AG10803 (cell line): ENCODE measurements at places on chromosomes 2 and 18.
A peak's percentile ranks its signal among the peaks of the same experiment; 100 is the strongest.

- no peak for DNase-seq
Measured at GRCh38 chr2:17573804-17574175, 33.3 kb downstream of the VSNL1 start.

GRCh38 chr2:73414696-73415095 lies 29.1 kb downstream of the ALMS1 start:
- DNase-seq: peak; percentile 25

GRCh38 chr2:197168705-197169104 lies 141.9 kb downstream of the ANKRD44 start:
- DNase-seq: peak; percentile 41

- DNase-seq: no peak
Measured at GRCh38 chr2:3666613-3666975, 8.6 kb downstream of the ALLC start.

DNA sequence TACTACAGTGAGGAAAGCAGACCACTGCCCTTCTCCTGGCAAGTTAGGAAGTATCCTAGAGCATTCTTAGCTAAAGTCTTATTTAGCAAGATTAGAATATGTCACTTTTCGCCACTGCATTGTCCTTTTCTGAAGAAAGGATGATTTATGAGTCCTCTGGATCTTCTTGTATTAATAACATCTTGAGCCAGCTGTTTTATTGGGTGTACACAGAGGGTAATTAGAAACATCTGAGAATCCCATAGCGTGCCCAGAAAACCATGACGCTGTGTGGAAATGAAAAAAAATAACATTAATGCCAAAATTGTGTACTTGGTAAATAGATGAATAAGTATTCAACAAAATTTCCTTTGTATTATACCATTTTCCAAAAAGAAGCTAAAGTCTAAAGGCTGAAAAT lies 198.7 kb downstream of the LTBP1 start:
- DNase-seq: peak; percentile 87

DNA sequence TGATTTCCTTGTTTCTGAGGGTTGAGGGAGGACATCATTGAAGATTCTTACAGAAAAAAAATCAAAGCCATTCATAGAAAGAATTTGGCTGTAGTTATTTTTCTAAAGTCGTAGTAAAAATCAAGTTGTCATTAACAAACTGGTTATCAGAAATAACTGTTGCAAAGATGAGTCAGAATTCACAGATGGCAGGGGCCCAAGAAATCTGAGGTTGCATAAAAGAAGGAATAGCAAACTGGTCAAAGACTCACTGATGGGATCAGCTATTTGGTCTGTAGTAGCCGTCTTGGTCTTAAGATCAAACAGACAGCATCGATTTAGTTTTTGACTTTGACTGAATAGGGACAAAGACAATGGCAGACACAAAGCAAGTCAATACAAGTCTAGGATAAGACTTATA lies 334.3 kb downstream of the FIGN start:
- peak; percentile 15 for DNase-seq

DNA sequence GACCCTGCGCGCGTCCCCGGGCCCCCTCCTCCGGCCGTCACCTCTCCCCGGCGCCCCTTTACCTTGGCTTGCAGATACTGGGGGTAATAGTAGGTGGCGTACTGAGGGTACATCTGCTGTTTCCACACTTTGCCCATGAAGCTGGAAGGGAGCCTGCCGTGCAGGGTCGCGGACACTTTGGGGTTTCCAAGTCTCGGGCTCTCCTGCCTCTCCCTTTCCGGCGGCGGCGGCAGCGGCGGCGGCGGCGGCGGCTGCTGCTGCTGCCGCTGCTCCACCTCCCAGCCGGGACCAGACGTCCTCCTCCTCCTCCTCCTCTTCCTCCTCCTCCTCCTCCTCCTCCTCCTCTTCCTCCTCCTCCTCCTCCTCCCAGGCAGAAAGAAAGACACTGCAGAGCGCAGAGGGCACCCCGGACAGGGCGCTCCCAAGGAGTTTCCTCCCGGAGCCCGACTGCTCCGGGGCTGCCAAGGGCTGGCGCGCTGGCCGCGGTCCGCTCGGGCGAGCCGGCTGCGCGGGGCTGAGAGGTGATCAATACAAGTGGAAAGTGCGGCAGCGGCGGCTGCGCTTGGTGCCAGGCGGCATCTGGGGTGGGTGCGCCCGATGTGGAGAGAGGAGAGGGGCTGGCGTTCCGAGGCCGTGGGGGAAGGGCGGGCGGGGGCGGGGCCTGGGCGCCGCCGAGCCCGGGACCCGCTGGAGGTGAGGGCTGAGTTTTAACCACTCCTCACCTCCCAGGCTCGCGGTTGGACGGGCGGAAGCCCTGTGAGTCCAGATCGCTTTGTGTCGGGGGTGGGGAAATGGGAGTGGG lies at the start of gene RBMS1:
Gene RBMS1, minus strand, starts transcription at position 581 of the 802 bp plus-strand sequence. Its CDS starts 444 bp downstream, at position 137.
- DNase-seq: peak; percentile 63

GRCh38 chr2:28755421-28755820 lies 3.8 kb downstream of the PPP1CB start:
- DNase-seq: no peak

- DNase-seq: no peak
Measured at GRCh38 chr2:86557836-86558235, 5.4 kb downstream of the CHMP3 start.

DNA sequence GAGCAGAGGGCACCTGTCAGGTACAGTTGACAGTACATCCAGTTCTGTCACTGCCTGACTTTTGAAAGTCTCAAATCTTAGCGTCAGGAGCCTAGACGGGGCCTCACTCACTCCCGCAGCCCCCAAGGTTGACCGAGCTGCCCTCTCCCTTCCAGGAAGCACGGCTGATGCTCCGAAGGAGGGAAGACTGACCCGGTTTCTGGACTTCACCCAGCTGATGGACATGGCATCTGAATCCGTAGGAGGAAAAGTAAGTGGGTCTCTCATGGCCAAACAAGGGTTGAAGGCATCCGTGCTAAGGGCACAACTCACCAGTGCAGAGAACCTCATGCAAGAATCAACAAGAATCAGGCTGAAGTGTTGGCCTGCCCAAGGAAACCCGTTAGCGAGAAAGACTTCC lies 12.9 kb downstream of the ALLC start:
- no peak for DNase-seq

DNA sequence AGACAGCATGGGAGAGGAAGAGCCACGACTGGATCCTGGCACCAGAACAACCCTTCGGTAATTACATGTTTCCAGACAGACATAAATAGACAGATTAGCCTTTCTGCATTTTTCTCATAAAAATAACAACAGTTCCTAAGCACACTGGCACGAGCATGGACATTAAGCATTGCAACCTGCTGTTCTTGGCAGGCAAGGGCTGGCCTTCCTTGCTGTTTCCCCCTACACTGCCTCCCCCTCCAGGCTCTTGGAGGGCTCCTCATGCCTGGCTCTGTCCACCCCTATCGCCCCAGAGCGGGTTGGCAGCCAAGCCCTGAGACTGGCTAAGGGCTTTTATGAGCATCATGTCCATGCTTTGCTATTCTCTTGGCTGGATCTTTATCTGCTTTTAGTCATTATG lies 89.6 kb downstream of the TTC32 start:
- DNase-seq: peak; percentile 45

- no peak for DNase-seq
Measured at GRCh38 chr2:95514718-95515117, 30.2 kb upstream of the TRIM43B start.

GRCh38 chr2:240795454-240795853 lies 24.6 kb downstream of the KIF1A start:
- no peak for DNase-seq

DNA sequence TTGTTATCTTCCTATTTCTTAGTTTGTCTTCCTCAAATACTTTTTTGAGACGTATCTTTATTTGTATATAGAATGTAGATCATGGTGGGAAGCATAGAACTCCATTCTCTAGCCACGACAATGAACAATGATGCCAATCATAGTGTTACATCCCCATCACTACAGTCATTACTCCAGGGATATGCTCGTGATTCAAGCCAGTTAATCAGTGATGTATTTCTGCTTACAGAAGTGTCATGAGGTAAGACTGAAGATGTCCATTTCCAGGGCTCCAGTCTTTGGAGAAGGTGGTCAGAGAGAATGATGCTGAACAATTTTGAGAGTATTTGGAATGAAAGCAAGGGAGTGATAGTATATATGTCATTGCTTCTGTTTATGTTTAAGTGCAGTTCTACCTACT lies 777.2 kb upstream of the TMEFF2 start:
- DNase-seq: no peak

- DNase-seq: no peak
Measured at GRCh38 chr18:31664101-31664500, 20.3 kb downstream of the B4GALT6 start.

- no peak for DNase-seq
Measured at GRCh38 chr2:140639628-140640027, 1491.2 kb downstream of the LRP1B start.

DNA sequence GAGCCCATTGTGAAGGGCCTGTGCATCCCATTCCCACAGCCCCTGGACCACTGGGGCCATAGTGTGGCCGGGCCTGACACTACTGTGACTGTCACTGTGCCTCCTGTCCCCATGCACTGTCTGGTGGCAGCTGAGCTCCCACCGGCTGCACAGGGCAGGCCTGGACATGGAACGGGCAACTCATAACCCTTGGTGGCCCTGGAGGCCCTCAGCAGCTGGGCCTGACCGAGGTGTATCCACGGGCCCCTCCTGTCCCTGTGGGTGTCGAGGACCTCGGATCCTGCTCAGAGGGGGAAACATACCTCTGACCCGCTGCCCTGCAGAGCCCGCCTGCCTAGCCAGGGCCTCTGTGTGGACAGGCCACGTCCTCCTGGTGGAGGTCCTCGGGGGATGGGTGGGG lies 7.8 kb upstream of the GAL3ST2 start:
- no peak for DNase-seq

GRCh38 chr2:58756336-58756735 lies 515.2 kb upstream of the FANCL start:
- DNase-seq: no peak

DNA sequence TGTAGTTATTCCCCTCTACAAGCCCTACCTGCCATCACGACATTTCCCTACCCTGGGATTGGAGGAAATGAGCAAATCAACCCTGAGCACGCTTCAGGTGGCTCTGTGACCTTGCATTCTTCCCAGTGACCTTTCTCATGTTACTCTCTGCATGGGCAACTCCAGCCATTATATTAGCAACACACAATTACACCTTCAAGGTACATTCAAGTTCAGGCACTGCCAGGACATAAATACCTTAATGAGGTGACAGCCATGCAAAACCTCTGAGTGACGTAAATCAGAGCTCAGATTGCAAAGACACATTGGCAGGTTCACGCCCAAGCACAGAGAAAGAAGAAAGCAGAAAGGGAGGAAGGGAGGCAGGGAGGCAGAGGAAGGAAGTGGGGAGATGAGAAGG lies 68.7 kb upstream of the ALK start:
- DNase-seq: no peak
